ENCODE measurements at places on chromosomes 7 and 10.
A peak's percentile ranks its signal among the peaks of the same experiment; 100 is the strongest.

DNA sequence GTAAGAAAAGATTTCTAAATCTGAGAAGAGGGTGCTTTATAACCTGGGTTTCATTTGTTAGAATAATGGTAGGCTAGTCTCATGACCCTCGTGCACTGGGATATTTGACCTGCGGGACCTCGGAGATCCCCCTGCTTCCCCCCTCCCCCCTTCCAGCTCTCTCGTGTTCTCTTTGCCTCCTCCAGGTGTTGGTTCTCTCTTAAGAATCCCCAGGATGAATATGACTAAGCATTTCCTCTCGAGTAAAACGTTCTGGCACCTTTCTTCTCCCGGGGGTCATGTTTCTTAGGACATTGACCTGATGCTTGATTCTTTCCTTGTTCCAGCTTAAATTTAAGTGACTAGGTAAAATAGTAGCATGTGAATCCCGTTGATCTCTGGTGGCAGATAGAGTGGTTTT, 71.2 kb downstream of the SHH start:
- DNase-seq: no peak

DNA sequence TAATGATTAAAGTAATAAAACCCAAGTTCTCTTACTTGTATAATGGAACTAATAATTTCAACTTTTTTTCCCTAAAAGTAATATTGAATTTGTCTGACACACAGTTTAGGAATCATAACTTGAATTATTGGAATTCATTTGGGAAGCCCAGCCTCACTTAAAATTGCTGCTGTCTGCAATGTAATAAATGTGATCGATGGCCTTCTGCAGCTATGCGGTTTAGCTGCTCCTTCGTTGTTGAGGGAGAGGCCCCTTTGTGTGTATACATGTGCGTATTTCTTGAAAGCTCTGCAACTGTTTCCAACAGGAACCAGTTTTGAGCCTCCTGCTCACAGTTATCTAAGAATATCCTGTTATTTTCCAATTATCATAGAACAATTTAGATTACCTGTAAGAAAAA, 152.5 kb downstream of the AKR1D1 start:
- DNase-seq: no peak

DNA sequence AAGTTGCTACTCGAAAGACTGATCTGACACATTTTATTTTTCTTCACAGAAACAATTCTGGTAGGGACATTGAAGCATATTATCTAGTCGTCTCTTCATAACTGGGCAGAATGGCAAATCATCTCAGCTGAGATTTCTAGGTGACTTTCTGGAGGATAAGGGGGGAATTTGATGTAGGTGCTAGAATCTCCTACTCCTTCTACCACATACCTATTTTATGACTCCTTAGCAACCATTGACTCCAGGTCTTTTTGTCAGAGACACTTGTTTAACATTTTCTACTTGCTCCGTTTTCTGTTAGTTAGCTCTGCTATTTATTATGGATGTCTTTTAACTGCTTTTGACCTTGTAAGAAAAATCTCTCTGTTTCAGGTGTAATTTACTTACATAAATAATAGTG, 380.9 kb upstream of the SEMA3C start:
- peak; percentile 20 for DNase-seq

DNA sequence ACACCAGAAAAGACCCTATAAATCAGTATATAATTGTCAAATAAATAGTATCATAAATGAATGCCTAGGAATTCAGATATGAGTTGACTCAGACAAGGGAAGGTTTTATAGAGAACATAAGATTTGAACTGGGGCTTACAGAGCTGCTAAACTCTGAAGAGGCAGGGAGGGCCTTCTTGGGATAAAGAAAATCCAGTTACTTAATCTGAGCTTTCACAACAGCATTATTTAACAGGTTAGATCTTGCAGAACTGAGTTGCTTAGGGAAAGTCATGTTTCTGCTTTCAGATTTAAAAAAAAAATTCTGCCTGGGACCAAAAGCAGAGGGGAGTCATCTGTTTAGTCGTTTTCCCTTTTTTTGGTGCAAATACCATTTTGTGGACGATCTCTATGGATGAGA, 594.8 kb upstream of the FZD8 start:
- peak; percentile 22 for DNase-seq

DNA sequence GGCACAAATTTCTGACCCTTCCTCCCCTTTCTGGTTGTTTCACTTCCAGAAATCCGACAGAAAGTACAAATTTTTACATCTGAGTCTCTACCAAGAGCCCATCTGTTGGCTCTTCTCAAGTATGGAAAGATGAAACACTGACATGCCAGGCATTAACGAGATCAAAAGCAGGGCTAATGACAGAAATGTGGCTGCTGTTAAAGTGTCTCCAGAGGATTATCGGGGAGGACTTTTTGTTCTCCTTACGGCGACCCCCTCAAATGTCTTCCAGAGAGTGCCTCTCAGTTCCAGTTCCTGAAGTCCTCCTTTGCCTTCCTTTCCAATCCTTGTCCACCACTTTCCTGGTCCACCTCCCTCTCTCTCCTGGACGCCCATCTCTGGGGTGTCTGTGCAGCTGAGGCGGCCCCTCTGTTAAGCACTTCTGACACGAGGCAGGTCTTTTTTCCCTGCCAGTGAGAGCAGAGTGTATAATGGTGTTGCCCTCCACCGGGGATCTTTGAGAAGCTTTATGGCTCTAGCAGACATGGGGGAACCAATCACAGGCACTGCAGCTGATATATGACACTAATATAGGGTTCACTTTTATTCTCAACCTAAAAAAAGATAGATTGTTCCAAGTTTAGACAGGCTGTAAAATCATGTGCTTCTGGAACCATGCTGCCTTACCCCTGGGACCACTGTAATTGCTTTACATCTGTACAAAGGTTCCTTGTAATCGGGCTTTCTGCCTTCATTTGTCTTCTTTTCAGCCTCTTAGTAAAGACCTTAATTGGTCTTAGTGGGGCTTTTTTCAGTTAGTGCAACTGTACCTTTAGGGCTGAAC, 757.1 kb downstream of the AUTS2 start:
- DNase-seq: no peak

- no peak for DNase-seq
Measured at GRCh38 chr10:89805599-89806013, 104.2 kb downstream of the KIF20B start.

DNA sequence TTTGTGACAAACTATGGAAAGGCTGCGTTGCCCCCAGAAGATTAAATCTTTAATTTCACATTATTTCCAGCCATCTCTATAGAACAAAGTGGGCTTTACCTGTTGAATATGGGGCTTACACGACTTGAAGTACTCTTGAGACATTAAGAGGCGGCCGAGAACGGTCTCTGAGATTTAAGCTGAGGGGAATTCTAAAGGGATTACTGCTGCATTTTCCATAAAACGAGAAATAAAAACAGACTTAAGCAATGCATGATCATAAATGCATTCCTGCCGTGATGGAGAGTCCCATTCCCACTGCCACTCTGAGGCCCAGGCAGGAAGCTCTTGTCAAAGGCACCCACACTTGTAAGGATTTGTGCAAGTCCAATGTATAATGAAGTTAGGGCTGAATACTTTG, 329.7 kb upstream of the SHH start:
- no peak for DNase-seq

GRCh38 chr10:100184840-100185239, 989 bp downstream of the ERLIN1 start:
- DNase-seq: peak; percentile 57

DNA sequence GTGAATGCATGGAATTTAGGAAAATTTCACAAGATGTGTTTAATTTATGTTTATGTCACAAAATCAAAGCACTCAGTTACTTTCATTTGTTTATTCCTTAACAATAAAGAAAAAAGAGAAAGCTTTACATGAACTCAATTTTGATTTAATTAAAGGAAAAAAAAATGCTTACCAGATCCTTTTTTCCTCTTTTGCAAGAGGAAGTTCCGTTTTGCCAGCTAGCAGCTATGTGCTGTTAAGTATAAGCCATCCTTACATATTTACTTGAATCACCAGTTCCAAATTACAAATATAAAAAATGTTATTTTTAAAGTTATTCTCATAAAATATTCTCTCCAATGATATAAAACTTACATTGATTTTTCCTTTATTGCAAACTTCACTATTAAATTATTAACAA, 12.7 kb downstream of the MRC1 start:
- no peak for DNase-seq

DNA sequence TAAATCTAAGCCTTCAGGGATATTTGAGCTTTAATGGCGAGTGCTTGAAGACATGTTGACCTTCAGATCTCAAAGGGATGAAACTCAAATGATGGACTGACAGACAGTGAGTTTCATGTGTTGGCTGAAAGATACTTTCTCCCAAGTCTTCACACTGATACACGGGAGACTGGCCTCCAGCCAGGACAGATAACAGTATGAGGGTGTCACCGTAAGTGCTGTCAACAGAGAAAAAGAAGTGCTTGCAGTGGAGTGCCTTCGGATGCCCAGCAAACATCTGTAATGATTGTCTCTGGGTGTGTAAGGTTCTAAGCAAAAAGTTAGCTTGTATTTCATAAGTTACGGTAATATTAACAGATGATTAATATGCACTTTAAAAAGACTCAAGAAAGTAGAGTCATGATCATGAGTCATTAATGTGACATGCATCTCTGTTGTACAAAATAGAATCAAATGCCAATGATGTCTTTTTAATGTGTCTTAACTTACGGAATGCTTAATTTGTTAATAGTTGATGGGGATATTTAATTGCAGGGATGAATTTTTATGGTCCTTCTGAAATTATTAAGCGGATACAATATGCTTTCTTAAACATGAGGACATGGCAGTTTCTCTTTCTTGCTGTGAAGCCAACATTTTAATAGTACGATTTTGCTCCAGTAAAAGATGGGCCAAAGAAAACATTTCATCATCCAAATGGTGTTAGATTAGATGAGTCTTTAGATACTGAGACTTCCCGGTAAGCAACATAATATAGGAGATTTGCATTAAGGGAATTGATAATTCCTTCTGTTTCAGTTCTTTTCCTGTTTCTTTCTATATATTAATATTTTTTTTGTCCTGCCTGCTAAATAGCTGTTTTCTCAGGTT, 292.5 kb downstream of the GALNT17 start:
- DNase-seq: no peak

Measured in adipocyte (in vitro differentiated cells).